ENCODE measurements at places on chromosomes 5 and 9. TPM values are rescaled to one million over a fixed set of nuclear protein-coding genes. Genes with fewer than 3 reads are reported as not detected.

The CCL21 gene
- total RNA-seq = not detected

The PCDHA11 gene
- 0.08 TPM for total RNA-seq

The CCDC192 gene
- total RNA-seq = not detected

The UQCRQ gene
- 533 TPM for total RNA-seq

The TAL2 gene
- 0.32 TPM for total RNA-seq

The IER5L gene
- total RNA-seq = 74.3 TPM

The DBH gene
- total RNA-seq = not detected

The SLC28A3 gene
- not detected for total RNA-seq
